ENCODE measurements at places on chromosomes 2 and 18.

GRCh38 chr2:37707393-37707792 is 36.0 kb upstream of the CDC42EP3 start:
- no peaks in the 10 kb centered on the region for H3K4me1 ChIP-seq
- DNase-seq = no peak
- no peak overlapping the region for H3K27ac ChIP-seq
- no peaks in the 10 kb centered on the region for H3K27me3 ChIP-seq
- no peak overlapping the region for H3K4me3 ChIP-seq
- no peaks in the 10 kb centered on the region for H3K36me3 ChIP-seq

DNA sequence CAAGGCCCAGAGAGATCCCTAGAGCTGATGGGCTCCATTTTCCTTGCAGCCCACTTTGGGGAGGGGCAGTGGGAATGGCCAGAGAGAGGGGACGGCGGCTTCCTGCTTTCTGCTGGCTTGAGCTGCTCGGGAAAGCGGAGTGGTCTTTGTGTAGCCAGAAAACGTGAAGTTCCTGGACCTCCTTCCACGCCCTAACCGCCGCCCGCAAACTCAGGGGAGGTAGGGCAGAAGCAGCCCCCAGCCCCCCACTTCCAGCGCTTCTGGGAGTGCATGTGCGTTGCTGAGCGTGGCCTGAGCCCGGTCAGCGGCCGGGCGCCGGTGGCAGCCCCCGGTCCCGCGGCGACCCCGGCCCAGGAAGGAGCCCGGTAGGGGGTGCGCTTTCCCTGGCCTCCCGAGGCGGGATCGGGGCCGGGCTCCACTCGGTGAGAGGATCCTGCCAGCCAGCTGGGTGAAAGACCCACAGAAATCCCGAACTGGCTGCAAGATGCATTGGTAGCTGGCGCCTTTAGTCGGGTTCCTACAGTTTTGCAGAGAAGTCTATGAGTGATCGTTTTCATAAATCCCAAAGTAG is 25.3 kb upstream of the BOD1L2 start:
- H3K27me3 ChIP-seq = no peaks in the 10 kb centered on the region
- no peak for DNase-seq
- no peak overlapping the region for H3K4me3 ChIP-seq
- H3K27ac ChIP-seq = no peak overlapping the region
- H3K4me1 ChIP-seq = no peaks in the 10 kb centered on the region
- no peaks in the 10 kb centered on the region for H3K36me3 ChIP-seq

GRCh38 chr2:67465623-67466022 is 68.5 kb downstream of the ETAA1 start:
- H3K27me3 ChIP-seq = no peaks in the 10 kb centered on the region
- DNase-seq = no peak

DNA sequence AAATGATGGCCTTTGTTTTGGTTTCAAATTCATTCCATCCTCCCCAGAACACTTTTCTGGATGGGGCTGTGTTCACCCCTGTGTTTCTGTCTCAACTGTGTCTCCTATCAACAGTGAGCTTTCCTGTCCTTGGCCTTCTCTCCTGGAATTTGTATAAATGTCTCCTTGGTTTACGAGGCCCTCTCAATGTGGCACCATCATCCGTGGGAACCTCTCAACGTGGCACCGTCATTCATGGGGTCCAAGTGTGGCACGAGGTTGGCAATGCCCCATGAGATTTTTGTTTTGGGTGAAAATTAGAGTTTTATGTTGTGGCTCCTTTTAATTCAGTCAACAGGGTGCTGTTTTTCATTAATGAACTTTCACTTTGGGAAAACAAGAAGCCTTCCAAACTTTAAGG is 280.7 kb upstream of the SALL3 start:
- no peaks in the 10 kb centered on the region for H3K36me3 ChIP-seq
- no peak overlapping the region for H3K4me3 ChIP-seq
- no peaks in the 10 kb centered on the region for H3K27me3 ChIP-seq
- no peaks in the 10 kb centered on the region for H3K4me1 ChIP-seq
- H3K27ac ChIP-seq = no peak overlapping the region
- no peak for DNase-seq

GRCh38 chr2:120428748-120429147 is 82.8 kb downstream of the INHBB start:
- H3K27ac ChIP-seq = no peak overlapping the region
- no peak overlapping the region for H3K4me3 ChIP-seq
- H3K4me1 ChIP-seq = no peaks in the 10 kb centered on the region

GRCh38 chr2:15708865-15709820 is 117.5 kb downstream of the DDX1 start:
- no peak for DNase-seq
- no peaks in the 10 kb centered on the region for H3K4me1 ChIP-seq
- H3K4me3 ChIP-seq = no peak overlapping the region
- no peaks in the 10 kb centered on the region for H3K36me3 ChIP-seq

DNA sequence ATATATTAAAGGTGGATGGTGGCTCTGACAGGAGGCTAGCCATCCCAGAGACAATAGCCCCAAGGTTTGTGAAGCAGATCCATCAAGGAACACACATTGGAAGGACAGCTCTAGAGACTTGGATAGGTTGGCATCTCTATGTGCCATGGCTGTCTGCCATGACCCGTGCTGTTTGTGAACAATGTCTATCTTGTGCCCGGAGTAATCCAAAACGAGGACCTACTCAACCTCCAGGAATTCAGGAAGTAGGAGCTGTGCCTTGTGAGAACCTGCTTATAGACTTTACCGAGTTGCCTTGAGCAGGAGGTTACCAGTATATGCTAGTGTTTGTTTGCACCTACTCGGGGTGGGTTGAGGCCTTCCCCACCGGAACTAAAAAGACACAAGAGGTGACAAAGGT is 43.1 kb upstream of the SELENOI start:
- no peaks in the 10 kb centered on the region for H3K36me3 ChIP-seq
- DNase-seq = no peak
- peaks cover 14% of the 10 kb centered on the region for H3K4me1 ChIP-seq

GRCh38 chr2:119416299-119416923 is 15.2 kb upstream of the TMEM37 start:
- H3K27ac ChIP-seq = no peak overlapping the region
- H3K4me1 ChIP-seq = no peaks in the 10 kb centered on the region
- no peak overlapping the region for H3K4me3 ChIP-seq
- DNase-seq = no peak
- no peaks in the 10 kb centered on the region for H3K36me3 ChIP-seq

DNA sequence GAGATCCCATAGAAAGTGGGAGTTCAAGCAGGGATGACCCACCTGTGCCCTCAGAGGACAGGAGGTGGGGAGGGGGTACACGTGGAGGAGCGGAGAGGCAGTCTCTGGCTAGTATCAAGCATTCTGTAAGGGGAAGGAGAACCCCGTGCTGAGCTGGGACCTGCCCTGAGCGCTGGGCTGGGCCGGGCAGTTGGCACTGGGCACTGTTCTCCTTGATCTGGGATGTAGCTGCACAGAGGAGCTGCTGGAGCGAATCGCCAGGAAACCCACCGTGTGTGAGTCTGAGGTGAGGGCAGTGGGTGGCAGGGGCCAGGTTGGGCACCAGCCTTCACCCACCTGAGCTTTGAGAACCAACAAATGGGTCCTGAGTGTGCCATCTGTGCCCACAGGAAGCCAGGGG is 19.8 kb upstream of the GMPPA start:
- peaks cover 85% of the 10 kb centered on the region for H3K36me3 ChIP-seq
- no peak overlapping the region for H3K27ac ChIP-seq
- DNase-seq = no peak
- no peaks in the 10 kb centered on the region for H3K4me1 ChIP-seq
- no peaks in the 10 kb centered on the region for H3K27me3 ChIP-seq

DNA sequence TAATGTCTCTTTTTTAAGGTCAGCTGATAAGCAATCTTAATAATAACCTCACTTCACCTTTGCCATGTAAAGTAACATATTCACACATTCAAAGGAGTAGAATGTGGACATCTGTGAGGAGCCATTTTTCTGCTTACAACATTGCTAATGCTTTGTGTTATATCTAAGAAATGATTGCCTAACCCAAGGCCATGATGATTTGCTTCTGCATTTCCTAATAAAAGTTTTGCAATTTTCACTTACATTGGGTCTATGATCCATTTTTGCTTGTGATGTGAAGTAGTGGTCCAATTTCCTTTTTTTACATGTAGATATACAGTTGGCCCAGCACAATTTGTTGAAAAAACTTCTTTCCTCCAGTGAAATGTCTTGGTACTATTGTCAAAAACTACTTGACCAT is 22.0 kb downstream of the RELCH start:
- no peaks in the 10 kb centered on the region for H3K36me3 ChIP-seq
- no peaks in the 10 kb centered on the region for H3K27me3 ChIP-seq
- no peak for DNase-seq
- H3K4me1 ChIP-seq = no peaks in the 10 kb centered on the region
- H3K4me3 ChIP-seq = no peak overlapping the region

- H3K36me3 ChIP-seq = peaks cover 9% of the 10 kb centered on the region
- DNase-seq = no peak
- H3K27me3 ChIP-seq = no peaks in the 10 kb centered on the region
- H3K4me1 ChIP-seq = peaks cover 13% of the 10 kb centered on the region
- no peak overlapping the region for H3K27ac ChIP-seq
Measured at GRCh38 chr2:111927723-111928122, 29.3 kb downstream of the MERTK start.

DNA sequence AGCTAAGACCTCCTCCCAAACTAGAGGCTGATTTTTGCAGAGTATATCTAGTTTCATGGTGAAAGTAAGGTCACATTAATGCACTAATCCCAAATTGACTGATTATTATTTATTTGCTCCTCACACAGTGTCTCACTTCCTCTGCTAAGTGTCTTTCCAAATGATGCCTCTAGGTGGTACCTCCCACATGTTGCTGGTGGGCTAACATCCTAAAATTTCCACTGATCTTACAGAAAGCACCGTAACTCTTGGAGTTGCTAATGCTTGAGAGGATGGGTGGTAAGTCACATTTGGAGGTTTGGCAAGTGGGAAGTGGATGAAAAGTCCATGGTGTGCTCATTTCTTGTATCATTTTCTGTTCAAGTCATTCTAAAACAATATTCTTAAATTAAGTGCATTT is 428.7 kb upstream of the GYPC start:
- no peak overlapping the region for H3K27ac ChIP-seq
- DNase-seq = no peak
- H3K36me3 ChIP-seq = no peaks in the 10 kb centered on the region
- no peaks in the 10 kb centered on the region for H3K4me1 ChIP-seq

DNA sequence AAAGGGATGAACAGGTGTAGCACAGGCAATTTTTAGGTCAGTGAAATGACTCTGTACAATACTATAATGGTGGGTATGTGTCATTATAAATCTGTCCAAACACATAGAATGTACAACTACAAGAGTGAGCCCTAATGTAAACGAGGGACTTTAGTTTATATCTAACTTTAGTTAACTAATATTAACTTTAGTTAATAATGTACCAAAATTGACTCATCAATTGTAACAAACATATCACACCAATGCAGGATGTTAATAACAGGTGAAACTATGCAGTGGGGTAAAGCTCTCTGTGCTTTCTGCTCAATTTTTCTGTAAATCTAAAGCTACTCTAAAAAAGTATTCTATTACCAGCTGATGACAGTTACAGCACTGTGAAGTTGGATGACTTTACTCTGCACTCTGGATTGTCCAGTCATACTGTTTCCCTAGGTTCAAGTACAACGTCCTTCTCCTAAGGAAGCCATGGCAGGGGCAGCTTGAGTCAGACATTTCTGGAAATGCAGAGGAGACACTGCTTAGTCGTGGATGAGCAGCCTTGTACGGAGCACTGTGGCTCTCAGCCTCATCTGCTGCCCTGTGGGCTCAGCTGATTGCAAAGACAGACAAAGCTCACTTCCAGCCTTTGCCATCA is 26.1 kb downstream of the TGFA start:
- no peak overlapping the region for H3K27ac ChIP-seq
- DNase-seq = no peak
- H3K4me3 ChIP-seq = no peak overlapping the region
- peaks cover 12% of the 10 kb centered on the region for H3K4me1 ChIP-seq
